Stimulated activated CD4-positive, alpha-beta T cell treated with anti-CD3 and anti-CD28 coated beads, Interleukin-12 subunit alpha, Interleukin-12 subunit beta, amount 100 ng/mL, for 24 hours (primary cell): ENCODE measurements at places on chromosomes 12 and 14.

- DNase-seq = no peak
These were observed 77.5 kb upstream of the CISTR start for GRCh38 chr12:53829130-53829819.

GRCh38 chr12:124514996-124515932, 52.1 kb downstream of the NCOR2 start:
- no peak for DNase-seq

GRCh38 chr12:121697093-121697698, 15.4 kb upstream of the TMEM120B start:
- DNase-seq = no peak

GRCh38 chr12:132393991-132394949, 64.9 kb upstream of the GALNT9 start:
- DNase-seq = no peak

DNA sequence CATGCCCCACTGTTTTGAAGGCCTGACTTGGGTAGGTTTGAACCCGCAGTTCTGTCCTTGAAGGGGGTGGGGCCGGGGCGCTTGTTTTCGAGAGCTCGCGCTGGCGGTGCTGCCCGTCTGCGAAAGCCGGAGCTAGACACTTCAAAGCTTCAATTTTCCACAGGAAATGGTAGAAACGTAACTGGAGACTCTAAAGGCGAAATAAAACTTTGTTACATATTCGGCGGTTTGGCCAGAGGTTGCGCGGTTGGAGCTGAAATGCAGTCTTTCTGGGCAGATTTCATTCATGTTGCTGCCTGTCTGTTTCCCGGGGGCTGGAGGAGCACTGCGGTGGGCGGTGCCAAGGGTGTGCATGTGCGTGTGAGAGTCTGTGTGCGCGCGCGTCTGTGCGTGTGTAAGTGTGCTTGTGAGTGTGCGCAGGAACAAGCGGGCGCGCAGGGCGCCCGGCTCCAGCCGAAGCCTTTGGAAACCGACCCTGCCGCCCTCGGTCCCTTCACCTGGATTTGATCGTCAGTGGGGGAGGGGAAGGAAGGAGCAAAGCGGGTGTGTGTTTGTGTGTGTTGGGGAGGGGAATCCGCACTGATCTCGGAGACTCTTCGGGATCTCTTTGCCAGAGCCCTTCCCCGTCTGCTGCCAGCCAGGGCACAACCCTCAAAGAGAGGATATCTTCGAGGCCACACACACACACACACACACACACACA, 227.7 kb upstream of the CRY1 start:
- no peak for DNase-seq

DNA sequence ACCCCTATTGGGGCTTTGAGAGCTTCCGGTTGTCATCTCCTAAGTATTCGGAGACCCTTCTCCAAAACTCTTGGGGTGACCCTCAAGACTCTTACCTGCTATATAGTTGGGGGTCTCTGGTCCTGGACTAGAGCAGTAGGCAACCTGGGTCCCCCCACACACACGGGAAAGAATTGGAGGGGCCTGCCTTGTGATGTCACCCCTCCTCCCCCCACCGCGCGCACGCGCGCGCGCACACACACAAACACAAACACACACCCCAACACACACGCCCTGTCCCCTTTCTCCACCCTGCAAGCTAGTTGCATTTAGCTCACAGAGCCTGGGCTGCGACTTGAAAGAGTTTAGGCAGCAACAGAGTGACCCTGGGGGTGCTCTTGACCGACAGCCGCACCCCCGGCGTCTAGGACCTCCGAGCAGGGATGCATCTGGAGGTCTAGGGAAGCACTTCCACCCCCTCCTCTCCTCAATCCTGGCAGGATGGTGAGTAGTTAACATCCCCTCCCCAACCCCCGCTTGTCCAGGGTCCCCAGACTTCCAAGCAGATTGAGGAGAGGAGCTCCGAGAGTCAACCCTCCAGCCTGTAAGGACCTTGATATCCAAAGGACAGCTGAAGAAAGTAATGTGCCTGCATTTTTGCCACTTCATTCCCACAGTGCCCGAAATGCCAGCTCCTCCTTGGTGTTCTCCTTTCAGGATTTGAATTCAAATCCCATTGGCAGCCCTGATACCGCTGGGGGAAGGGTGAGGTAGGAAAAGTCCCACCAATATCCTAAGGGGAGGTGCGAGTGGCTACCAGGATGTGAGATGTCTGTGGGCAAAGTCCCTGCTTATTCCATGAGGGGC, 1.4 kb upstream of the DNAJC14 start:
- no peak for DNase-seq

GRCh38 chr14:106564058-106564643, 1037.8 kb downstream of the TMEM121 start:
- DNase-seq = peak; percentile 60
